Left renal cortex interstitium (tissue), 4 donors: ENCODE measurements at places on chromosomes 1 and 21.

GRCh38 chr1:228664399-228664914 is 70.8 kb upstream of the RHOU start:
- no peak for DNase-seq

DNA sequence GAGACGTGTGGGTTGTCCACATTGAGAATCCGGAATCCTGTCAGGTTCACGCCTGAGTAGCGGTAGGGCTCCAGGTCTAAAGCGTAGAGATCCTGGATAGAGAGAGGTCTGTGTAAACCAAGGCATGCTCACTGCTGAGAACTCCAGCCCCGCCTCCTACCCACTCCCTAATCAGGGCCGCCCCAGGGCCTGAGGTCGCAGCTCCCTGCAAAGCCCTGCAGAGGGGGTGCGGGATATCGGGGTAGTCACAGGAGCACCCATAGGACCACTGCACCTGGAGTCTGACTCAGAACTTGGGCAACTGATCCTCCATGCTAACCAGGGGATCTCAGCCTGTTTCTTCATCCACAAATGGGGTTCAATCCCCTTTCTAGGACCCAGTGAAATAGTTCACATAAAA is 174.4 kb downstream of the GRIK3 start:
- DNase-seq, result no peak

- DNase-seq, result no peak
Measured at GRCh38 chr1:206979379-206980043, 9.3 kb upstream of the FCAMR start.

GRCh38 chr1:221598122-221598521 is 143.8 kb downstream of the DUSP10 start:
- DNase-seq, result no peak

DNA sequence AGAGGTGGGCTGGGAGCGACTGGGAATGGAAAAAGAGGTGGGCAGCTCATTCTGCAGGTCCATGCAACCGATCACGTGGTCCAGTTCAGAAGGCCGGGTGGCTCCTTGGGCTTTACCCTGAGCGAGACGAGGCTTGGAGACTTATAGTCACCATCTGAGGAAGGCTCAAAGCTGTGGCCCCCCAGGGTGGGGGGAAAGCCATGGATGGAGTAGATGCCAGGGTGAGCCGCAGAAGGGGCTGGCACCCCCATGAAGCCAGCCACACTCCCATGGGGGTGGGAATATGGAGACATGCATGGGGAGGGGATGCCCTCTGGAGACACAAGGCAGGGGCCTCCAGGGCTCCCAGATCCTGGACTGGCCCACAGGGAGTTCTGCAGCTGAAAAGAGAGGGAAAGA is 9.8 kb downstream of the ALX3 start:
- DNase-seq, result no peak

- no peak for DNase-seq
Measured at GRCh38 chr1:246213036-246213435, 294.0 kb downstream of the SMYD3 start.

DNA sequence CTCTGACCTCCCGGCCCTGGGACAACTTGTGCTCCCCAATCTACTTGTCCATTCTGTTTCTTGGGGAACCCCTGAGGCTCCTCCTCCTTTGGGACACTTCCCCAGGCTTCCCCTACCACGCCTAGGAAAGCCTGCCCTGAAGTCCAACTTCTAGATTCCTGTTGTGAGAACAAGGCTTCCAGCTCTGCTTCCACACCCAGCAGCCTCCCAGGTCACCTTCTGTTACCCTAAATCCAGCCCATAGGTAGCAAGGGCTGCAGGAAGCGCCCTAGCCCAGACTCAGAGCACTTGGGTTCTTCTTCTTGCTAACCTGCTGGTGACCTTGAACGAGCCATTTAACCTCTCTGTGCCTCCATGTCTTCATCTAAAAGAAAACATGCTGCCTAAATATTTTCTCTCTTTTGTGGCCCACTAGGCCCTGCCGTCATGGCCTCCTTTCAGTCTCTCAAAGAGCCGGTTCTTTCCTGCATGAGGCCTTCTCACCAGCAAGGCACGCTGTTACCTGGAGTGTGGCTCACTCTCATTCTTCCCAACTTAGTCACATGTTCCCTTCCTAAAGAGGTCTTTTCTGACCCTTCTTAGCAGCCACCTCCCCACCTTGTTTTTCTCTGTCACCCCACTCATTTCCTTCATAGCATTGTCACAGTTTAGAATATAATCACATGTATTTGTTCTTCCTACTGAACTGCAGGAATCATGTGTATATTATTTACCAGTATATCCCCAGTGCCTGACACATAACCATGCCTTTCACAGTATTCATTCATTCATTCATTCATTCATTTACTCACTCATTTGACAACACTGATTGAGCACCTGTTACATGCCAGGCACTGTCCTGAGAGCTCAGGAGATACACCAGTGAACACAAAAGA is 1.4 kb downstream of the CAPN2 start:
- no peak for DNase-seq

DNA sequence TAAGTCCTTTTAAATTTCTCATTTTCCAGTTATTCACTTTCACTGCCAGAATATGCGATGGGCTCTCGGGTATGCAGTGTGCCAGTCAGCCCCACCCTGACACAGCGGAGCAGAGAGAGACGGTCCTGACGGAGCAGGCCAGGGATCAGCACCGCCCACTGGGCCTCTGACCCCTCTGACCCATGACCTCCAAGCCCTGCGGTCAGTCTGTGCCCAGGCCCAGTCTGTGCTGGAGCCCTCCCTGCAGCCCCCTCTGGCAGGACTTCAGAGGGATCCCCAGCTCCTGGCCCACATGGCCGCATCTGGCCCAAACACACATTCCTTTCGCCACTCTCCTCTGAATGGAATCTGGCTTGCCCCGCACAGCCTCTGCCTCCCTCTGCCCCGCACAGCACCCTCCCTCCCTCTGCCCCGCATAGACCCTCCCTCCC is 43.4 kb upstream of the COL6A2 start:
- DNase-seq, result no peak

GRCh38 chr1:99877568-99877967 is 27.4 kb downstream of the AGL start:
- DNase-seq, result no peak

GRCh38 chr1:110643879-110644472 is 30.8 kb downstream of the KCNA3 start:
- no peak for DNase-seq

DNA sequence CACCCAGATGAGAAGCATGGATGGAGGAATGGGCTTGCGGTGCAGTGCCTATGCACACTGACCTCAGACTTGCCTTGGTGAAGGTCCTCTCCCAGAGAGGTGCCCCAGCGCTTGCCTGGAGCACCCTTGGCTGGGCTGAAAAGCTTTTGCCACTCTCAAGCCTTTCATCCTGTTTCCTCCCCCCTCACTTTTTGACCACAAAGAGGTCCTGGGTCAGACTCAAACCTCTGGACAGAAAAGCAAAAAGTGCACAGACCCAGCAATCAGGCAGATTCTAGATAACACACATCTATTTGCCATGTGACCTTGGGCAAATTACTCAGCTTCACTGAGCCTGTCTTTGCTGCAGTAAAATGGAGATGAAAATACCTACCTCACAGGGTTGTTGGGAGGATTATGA is 7.3 kb downstream of the TMEM35B start:
- DNase-seq, result no peak

GRCh38 chr1:153057375-153057774 is at the start of gene SPRR2A:
SPRR2A (minus strand) TSS chr1:153057512; CDS start chr1:153056735, 777 bp downstream.
- DNase-seq, result no peak

DNA sequence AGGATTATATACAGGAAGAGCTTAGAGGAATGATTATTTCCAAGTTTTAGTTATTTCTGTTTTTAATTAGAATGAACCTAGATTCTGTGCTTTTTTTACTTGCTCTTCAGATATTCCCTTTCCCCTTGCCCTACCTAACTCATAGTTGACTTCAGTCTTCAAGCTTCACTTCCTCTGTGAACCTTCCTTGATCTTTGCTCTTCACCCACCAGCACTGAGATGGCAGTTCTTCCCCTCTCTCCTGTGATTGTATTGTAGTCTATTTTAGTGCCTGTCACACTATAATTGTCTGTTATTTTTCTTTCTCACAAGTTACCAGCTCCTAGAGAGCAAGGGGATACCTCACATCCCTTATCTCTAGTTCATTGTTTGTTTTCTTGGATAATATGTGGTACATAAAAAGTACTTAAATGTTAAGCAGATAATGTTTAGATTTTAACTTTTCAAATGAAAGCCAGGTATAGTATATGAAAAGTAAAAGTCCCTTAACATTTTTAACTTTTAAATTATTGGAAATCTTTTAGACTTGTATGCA is 33.2 kb downstream of the KCTD3 start:
- no peak for DNase-seq

GRCh38 chr1:212794561-212795014 is 2.9 kb downstream of the TATDN3 start:
- no peak for DNase-seq

DNA sequence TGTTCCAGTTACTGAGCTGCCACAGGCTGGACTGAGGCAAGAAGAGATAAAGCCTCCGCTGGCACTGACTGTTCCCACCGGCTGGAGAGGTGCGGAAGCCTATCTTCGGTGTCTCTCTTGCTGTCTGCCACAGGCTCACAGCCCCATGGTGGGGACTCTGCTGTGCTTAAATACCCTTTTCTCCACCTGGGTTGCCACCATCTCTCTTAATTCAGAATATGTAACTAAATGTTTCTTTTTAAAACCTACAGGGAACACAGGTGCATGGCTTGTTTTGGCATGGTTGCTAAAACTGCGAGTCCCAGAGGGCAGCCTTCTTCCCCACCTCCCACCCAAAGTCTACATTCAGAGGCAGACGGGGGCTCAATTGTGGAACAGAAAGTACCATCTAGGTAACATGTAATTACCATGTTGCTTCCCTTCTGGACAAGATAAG is 8.1 kb upstream of the LBR start:
- DNase-seq, result no peak

- no peak for DNase-seq
Measured at GRCh38 chr1:163072658-163073057, 3.5 kb downstream of the RGS4 start.

- DNase-seq, result no peak
Measured at GRCh38 chr1:114061121-114061830, 82.0 kb downstream of the OLFML3 start.

DNA sequence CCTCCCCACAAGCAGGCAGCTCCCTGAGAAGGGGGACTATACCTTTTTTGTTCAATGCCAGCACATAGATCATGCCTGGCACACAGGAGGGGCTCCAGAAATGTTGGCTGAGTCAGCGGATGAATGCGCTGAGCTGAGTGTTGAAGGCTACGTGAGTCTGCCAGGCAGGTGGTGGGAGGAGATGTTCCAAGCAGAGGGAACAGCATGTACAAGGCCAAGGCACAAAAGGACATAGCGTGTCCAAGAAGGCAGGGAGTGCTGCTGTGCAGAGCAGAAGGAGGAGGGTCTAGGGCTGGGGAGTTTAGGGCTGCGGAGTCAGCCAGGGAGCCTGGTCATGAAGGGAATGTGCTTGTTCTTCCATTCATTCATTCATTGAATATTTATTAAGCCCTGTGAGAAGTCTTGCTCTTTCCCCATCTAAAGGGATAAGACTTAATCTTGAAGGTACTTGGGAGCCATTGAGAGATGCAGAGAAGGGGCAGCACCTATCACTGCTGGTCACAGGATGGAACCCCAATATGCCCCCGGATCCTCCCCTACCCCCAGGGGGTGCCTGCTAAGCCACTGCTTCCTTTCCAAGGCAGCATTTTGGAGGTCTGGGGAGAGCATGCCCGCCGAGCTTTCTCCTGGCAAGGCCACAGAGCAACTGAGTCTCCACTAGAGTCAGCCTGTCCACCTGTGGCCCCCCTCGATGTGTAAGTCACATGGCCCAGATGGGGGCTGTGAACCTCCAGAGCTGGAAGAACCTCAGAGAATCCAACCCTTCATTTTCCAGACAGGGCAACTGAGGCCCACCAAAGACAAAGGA is 31.2 kb upstream of the LAPTM5 start:
- DNase-seq, result no peak

DNA sequence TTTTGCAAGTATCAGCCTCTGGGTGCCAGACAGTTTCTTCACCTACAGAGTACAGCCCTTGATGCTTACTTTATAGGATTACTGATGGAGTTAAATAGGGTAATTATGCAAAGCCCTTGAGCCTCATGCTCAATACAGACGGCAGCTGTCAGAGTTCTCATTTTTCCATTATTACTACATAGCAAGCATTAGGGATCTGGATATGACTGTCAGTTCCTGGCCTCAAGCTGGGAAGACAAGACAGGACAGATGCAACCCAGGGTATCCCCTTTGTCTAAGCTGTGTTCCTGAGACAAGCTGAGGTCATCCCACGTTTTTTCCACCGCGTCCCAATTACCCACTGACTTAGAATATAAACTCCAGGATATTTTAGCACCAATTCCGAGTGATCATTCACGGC is 94.4 kb downstream of the SLC35F3 start:
- DNase-seq, result no peak

GRCh38 chr1:174358786-174359453 is 88.8 kb upstream of the GPR52 start:
- DNase-seq, result no peak

- DNase-seq, result no peak
Measured at GRCh38 chr1:4298361-4299083, 355.9 kb upstream of the AJAP1 start.

- no peak for DNase-seq
Measured at GRCh38 chr1:179253286-179253972, 24.0 kb upstream of the ABL2 start.

DNA sequence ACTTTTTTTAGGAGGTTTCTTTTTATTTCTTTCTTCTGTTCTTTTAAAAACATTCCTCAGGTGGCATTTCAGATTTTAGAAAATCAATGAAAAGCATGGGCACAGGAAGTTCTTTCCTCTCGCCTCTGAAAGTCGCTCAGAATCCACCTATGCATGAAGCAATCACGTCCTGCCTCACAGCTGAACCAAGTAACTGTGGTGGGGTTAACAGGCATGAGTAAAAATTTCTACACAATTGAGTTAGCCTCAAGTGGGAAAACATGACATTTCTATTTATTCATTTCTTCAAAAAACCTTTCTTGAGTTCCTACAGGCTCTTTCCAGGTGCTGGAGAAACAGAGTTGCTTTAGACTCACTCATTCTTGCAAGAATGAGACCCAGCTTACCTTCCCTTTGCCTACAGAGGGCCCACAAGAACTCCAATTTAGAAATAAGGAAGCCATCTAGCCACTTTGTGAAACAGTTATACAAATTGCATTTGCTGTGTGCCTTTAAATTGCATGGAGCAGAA is 508.9 kb upstream of the PKN2 start:
- DNase-seq, result no peak

DNA sequence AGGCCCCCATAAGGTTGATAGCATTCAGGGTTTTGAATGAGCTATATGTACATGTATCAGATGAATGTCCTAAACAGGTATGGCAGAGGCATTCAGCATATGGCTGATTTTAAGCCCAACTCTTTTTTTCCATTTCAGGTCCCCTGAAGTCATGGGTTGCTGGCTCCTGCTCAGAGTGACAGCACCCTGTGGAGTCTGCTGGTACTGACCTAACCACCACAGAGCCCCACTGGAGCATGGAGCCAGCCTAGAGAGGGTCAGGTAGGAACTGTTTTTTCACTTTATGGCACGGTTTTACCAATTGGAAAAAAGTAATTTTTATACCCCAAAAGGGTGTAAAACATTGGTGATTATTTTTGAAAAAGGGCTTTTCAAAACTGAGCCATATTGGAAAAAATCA is 82.5 kb upstream of the MPC2 start:
- no peak for DNase-seq
